Breast epithelium (tissue), 4 donors: ENCODE measurements at places on chromosomes 2 and 18.
A peak's percentile ranks its signal among the peaks of the same experiment; 100 is the strongest.

DNA sequence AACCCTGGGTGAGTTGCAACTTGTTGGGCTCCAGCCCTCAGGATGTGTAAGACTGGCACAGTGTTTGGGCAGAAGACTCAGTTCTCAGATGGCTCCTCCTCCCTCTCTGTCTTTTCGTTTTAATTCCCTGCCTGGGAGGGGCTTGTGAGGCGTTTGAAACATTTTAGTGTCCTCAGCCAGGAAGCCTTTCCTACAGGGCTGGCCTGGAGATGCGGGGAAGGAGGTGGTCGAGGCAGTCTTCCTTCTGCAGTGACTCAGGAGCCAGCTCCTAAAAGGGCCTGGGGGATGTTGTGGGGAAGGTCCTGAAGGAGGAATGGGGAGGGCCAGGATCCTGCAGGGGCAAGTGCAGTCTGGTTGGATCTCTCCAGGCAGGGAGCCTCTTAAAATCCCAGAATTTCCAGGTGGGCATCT is 22.1 kb upstream of the IGFBP5 start:
- DNase-seq: no peak

DNA sequence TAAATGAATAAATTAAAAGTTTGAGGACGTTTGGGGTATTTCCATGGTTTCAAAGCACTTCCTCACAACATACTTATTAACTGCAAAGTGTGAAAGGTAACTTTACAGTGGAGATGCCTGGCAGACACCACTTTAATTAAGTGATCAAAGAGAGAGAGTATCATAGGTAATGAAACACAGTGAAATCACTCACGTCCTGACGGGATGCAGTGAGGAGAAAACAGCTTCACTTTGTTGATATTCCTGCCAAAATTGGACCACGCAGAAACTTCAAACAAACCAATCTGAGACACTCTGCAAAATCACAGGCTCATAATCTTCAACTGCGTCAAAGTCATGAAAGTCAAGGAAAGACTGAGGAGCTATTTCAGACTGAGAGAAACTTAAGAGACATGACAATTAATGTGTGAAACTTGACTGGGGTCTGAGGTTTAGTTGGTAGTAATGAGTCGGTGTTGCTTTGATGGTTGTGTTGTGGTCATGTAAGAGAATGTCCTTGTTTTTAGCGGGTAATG is 66.0 kb upstream of the ITGB6 start:
- DNase-seq: no peak

GRCh38 chr2:189580658-189581353 is at the start of gene SLC40A1:
SLC40A1 (minus strand) TSS chr2:189580786; CDS start chr2:189580460, 326 bp downstream.
- DNase-seq: peak; percentile 50

- no peak for DNase-seq
These were observed 901.2 kb downstream of the DCC start for GRCh38 chr18:53241161-53241560.

- DNase-seq: no peak
These were observed 148.3 kb downstream of the PLEKHA3 start for GRCh38 chr2:178628605-178629004.

GRCh38 chr2:20299113-20299512 is 51.5 kb downstream of the PUM2 start:
- DNase-seq: no peak

DNA sequence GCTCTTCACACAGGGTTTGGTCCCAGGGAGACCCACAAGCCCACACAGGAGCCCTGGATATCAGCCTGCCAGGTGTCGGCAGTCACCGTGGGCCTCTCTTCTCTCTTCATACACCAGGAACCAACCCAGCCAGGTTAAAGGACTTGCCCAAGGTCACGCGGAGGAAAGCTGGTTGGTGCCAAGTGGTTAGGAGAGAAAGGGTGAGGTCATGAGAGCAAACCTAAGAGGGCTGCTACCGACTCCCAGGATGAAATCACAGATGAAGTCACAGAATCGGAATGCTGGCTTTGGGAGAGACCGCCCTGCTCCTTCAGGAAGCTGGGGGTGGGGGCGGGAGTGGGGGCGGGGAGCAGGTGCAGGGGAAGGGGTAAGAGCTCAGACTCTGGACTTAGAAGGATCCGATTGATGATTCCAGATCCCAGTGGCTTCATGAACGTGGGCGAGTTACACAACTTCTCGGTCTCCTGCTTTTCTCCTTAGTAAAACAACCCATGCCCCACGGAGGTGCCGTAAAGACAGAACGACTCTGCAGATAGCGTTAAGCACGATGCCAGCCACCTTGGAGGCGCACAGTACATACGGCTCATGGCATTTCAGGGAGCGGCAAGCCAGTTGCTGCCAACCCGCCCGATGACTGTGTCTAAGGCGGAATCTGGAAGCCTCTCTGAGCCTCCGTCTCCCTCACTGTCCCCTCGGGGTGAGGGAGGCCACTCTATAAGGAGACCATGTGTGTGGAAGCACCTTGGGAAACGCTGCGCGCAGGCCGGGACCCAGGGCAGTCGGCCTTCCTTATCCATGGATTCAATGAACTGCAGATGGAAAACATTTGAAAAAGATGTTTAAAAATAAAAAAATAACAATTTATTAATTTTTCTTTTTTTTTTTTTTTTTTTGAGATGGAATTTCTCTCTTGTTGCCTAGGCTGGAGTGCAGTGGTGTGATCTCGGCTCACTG is 23.0 kb upstream of the TAF1B start:
- DNase-seq: no peak

DNA sequence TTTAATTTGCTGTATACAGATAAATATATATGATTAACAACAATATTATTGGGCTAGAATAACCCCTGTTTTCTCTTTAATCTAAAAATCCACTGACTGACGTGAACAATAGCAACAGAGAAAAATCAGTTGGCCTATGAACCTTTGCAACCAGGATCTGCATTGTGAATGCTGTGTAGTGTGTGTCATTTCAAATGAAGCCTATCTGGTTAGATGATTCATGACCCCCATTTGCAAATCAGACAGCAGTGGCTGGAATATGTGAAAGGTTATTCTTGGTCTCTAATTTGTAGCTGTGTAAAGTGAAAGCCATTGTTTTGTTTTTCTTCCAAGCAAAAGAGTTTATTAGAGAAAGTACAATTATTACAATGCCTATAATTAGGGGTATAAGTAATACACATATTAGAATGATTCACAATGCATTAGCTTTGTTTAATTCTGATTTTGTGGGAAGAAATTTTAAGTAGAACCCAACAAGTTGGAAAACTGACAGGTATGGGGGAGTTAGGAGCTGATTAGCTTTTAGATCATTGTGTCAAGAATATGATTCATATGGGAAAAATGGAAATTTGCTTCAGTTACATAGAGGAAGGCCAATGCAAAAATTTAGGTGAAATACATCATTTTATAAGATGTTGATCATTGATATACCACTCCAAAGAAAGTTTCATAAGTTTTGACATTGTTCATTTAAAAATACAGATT is 1362.2 kb upstream of the TMEFF2 start:
- no peak for DNase-seq

GRCh38 chr2:200733713-200734198 is 78.0 kb upstream of the BZW1 start:
- no peak for DNase-seq

GRCh38 chr18:27057519-27058234 is 127.4 kb downstream of the CHST9 start:
- peak; percentile 20 for DNase-seq

DNA sequence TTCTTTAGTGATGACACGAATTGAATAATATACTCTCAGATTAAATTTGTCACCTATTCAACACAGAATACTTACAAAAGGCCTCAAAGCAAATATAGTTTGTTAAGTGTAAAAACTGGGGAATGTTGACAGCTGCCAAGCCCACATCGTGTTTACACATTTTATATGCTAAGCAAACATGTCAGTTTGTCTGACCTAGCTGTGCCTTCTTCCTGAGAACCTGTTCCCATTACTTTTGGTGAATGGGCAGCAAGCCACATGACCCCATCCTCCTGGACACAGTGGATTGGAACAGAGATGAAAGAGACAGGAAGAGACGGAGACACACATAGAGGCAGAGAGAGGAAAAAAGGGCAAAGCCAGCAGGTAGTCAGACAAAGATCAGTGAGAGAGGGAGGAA is 22.9 kb upstream of the CUL3 start:
- DNase-seq: no peak

DNA sequence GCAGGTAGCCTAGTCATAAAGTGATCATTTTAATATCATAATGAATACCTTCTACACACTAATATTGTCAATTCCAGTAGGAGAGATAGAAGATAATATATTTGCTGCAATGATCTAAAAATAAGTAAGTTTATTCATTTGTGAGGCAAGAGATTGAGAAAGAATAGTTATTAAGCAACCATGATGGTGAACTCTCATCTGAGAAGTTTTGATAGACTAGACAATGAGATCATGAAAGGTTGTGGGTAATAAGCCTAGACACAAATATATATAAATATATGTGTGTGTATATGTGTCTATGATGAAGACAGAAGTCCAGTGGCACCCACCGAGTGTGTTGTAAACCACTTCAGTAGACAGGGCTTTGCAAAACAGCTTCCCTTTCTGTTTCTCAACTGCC is 181.0 kb upstream of the CHST9 start:
- no peak for DNase-seq

GRCh38 chr2:224793946-224794345 is 77.8 kb upstream of the CCDC195 start:
- no peak for DNase-seq

DNA sequence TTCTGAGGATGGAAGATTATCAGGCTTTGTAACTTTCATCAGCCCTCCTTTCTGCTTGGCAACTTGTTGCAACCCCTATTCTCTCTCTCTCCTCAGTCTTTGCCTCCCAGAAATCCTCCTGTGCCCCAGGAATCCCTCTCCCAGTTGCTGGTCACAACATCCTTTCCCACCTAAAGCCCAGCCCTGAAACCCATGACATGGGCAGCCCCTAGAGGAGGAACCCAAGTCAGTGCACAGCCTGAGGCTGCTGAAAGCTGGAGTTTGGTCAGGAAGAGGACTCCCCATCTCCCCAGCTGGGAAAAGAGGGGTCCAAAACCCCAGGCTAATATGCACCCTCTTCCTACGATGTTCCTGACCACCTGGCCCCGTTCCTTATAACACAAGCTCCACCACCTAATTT is 29.5 kb downstream of the PKDCC start:
- no peak for DNase-seq

- DNase-seq: no peak
These were observed 56.5 kb downstream of the PLA2R1 start for GRCh38 chr2:160005908-160006307.

DNA sequence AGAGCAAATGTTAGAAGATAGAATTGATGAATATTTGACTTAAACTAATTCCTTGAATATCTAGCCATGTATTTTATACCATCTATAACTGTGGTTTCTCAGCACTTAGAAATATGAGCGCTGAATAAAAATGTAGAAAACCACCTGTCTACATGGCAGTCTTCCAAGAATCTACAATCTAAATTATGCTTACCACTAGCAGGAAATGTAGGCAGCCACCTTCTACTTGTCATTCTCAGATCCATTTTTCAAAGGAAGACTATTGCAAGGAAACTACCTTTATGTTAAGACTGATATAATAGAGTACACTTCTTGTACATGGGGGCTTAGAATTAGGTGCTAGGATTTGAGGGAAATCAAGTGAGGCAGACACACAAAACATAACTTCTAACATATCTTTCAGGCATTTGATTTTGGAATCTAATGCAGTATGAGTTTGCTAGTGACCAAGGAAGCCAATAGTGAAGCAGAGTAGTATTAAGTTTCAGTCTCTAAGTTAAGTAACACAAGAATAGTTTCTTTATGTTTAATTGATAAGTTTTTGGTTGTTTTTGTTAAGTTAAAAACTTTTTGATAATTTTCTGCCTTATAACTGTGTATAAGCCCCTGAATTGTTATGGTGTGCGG is 175.9 kb upstream of the ITGA4 start:
- no peak for DNase-seq

DNA sequence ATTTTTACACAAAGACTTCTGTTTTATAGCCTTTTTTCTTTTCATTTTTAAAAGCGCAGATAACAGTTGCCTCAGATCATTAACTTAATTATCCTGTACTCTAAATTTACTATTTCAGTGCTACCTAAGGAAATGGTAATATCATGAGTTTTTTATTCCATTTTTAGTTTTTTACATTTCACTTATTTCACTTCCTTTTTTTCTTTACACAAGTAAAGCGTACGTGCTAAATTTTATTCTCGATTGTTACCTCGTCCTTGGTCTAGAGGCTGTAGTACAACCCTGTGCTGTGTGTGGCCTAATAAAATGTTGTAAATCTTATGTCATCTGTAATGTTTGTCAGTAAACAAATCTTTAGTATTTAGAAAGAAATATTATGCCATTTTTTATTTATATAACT is 49.2 kb downstream of the CRIM1 start:
- DNase-seq: no peak

- DNase-seq: no peak
These were observed 85.1 kb upstream of the TTC39C start for GRCh38 chr18:23929362-23929930.

- no peak for DNase-seq
These were observed 9.0 kb downstream of the RNF144A start for GRCh38 chr2:6926071-6926732.

GRCh38 chr2:38013158-38013752 is 62.7 kb downstream of the CYP1B1 start:
- no peak for DNase-seq

DNA sequence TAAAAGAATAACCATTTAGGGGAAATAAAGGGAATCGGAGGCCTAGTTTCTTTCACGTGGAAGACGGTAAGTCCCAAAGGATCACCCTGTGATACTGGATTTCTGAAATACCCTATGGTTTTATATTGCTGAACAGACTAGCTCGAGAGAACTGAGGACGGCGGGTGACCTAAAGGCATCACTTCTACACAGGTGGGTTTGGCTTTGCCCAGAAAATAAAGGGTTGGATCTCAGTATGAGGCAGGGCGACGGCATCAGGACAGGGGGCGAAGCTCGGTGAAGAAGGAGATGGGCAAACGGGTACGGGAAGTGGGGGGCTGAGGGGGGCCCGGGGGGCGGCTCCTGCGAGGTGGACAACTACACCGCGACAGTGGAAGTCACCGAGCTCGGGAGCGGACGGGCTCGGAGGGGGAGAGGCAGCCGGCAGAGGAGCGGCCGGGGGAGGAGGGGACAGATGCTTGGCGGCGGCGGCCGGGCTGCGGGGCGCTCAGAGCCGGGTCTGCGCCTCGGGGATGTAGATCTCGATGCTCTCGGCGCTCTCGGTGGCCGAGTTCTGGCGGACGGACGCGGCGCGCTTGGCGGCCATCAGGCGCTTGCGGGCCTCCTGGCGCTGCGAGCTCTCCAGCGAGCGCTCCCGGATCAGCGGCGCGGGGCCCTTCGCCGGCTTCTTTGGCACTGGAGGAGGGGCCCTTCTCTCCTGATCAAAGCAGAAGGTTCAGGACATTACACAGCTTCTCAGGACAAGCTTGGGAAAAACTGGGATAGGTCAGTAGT is 48.9 kb downstream of the TGIF1 start:
- peak; percentile 54 for DNase-seq
